ENCODE measurements at places on chromosomes 6 and 20. TPM values are rescaled to one million over a fixed set of nuclear protein-coding genes. Genes with fewer than 3 reads are reported as not detected.
A peak's percentile ranks its signal among the peaks of the same experiment; 100 is the strongest.

- no peak for DNase-seq
Observed at GRCh38 chr6:46998436-46999017, 43.6 kb downstream of the ADGRF1 start.

GRCh38 chr20:3716195-3716834 is 3.9 kb upstream of the SIGLEC1 start:
- peak; percentile 31 for DNase-seq

MLN gene
- 136 TPM for polyA plus RNA-seq

OTOR gene
- not detected for polyA plus RNA-seq

ACSS2 gene
- polyA plus RNA-seq, result 146 TPM
